ENCODE measurements at places on chromosomes 7 and 10.

DNA sequence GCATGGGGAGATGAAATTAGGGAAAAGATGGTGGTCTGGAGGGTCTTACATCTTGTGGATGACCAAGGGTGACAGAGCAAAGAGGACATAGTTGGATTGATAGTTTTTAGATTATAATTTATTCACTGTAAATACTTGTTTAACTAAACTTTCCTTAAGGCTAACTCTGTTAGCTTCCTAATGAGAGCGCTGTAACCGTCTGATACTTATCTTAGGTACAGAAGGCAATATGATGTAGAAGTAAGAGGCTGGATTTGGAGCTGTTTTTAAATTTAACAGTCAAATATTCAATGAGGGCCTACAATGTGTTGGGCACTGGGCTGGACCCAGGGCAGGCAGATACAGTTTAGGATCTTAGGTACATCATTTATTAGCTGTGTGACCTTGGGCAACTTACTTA is 36.0 kb downstream of the PRKAR2B start:
- no peak for DNase-seq

- no peak for DNase-seq
These were observed 303.5 kb upstream of the BMPER start for GRCh38 chr7:33601884-33602283.

- no peak for DNase-seq
These were observed 16.3 kb downstream of the SEPTIN7 start for GRCh38 chr7:35817181-35817580.

DNA sequence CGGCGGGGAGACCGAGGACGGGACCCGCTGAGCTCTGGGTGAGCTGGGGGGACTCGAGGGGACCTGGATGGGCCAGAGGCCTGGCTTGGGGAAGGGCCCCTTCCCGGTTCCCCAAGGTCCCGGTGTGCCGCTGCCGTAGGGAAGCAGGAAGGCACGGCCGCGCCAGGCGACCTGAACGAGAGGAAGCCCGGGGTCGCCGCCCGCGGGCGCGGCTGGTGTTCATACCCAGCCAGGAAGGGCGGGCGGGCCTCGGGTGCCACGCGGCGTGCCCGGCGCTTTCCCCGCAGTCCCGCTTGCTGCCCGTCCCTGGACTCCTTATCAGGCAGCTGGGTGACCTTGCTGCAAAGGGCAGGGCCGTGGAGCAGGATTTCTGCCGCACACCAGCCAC is 38.0 kb downstream of the ZNF777 start:
- no peak for DNase-seq

GRCh38 chr7:154776350-154776749 is 226.6 kb downstream of the PAXIP1 start:
- no peak for DNase-seq

GRCh38 chr7:2359610-2360009 is 5.0 kb downstream of the EIF3B start:
- no peak for DNase-seq

DNA sequence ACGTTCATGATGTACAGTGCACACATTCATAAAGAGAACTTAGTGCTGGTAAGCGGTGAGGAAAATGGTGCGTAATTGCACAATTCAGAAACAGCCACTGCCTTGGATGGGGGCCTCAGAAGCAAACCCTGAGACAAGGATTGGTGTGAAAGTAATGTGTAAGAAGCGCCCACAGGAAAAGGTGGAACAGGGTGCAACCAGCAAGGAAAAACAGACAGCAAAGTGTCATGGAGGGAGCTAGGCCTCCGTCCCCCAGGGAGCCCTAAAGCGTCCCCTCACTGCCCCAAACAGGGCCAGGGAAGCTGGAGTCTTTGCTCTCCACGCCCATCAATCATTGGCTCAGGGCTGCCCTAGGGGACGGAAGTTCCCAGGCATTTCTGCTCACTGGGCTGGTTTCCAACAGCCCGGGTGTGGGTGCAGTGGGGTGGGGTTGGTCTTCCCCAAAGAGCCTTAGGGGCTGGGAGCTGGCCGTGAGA is 9.6 kb upstream of the C10orf105 start:
- peak; percentile 25 for DNase-seq

DNA sequence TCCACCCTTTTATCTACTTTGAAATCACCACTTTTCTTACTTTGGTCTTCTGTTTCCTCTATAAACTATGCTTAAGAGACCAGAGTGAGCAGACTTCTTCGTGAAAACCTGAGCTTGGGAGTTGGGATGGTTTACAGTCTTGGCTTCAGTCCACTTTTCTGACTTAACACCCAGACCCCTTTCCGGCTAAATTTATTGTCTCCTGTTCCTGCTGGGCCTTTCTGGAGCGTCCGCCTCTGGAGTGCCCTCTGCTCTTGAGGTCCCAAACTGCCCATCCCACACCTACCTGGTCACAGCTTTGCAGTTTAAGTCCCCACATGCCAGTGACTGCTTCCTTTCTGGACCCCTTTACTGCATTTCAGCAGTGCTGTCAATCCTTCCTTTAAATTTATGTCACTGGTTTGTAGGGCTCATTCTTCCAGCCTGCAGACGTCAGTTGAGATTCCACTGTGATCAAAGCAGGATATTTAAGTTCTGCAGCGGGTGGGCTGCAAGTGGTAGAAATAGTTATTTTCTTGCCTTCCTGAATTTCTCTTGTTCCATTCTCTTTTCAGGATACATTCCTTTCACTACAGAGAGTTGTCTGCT is 80.3 kb downstream of the KAT6B start:
- no peak for DNase-seq

GRCh38 chr10:126216632-126216961 is 171.7 kb downstream of the ADAM12 start:
- no peak for DNase-seq

- DNase-seq, result no peak
These were observed 296.2 kb upstream of the SMIM30 start for GRCh38 chr7:113414401-113415035.

DNA sequence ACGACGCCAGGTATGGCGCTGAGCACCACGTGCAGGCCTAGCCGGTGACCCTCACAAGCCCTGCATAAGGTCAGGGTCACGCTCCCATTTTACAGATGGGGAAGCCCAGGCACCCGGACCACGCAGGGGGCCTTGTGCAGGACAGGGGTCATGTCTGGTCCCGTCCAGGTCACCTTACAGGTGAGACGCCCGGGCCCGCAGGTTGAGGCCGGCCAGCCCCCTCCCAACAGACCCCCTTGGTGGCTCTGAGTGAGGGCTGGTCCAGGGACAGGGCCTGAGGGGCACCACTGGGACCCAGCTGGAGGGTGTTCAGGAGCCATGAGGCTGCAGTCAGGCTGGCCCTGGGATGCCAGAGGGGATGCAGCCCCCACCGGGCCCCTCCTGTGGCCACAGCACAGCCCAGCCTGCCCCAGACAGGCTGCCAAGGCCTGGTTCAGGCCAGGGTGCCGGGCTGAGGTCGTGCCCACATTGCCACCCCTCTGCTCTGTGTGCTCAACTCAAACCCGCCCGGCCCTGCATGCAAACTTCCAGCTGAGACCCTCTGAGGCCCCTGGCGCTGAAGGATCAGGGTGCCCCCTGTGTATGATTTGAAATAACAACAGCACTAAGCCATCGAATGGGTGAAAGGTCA is 69.0 kb downstream of the PWWP2B start:
- DNase-seq, result no peak

GRCh38 chr10:9060314-9060713 is 1005.8 kb downstream of the GATA3 start:
- no peak for DNase-seq

- no peak for DNase-seq
These were observed 3.0 kb downstream of the TMEM273 start for GRCh38 chr10:49185213-49185612.

GRCh38 chr10:107986571-107986970 is 822.1 kb upstream of the SORCS1 start:
- no peak for DNase-seq

DNA sequence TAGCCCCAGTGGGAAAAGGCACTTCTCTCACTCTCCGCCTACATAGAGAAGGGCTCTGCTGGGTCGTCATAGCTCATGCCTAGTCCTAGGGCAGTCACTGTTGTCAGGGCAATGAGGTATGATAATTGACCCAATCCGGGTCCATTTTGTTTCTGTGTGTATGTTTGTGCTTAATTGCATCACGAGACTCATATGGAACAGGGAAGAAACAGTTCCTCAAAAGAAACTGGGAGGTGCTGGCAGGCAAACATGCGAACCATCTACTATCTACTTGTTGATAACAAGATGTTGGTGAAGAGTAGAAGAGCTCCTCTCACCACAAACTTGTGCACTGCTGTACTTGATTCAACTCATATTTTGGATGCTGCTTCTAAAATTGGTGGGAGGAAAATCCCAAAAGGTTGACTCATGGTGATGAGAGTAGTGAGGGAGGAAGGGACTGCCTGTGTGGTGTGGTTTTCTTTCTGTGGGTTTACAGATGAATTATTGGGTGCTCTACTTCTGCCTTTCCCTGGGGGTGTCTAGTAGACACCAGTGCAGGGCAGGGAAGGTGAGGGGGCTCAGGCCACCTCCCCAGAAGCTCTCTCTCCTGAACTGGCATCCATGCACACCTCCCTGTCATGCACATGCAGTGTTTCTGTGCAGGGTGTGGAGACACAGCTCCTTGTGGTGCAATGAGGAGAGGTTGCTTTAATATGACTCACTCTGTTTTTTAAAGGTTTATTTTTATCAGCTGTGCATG is 29.4 kb downstream of the LSMEM1 start:
- no peak for DNase-seq

GRCh38 chr7:6482307-6482706 is 34.6 kb upstream of the DAGLB start:
- DNase-seq, result no peak

DNA sequence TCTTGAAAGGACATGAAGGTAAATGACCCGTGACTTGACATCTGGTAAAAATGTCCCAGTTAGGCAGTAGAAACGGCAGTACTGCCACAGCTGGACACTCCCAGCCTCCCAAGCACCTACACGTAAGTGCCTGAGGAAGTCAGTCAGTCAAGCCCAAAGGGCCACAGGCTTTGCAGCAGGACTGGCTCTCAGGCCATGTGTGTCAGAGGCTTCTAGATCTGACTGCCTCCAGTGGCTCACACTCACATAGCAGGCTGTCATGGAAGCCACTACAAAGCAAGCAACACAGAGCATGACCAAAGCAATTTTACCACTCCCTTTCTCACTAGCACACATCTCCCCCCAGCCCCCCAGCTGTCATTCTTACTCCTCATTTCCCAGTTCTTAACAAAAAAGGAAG is 17.8 kb upstream of the CCNJ start:
- DNase-seq, result no peak

Measured in bone marrow (tissue), 2 donors.